ENCODE measurements at places on chromosomes 11 and 22. TPM values are rescaled to one million over a fixed set of nuclear protein-coding genes. Genes with fewer than 3 reads are reported as not detected.

DNA sequence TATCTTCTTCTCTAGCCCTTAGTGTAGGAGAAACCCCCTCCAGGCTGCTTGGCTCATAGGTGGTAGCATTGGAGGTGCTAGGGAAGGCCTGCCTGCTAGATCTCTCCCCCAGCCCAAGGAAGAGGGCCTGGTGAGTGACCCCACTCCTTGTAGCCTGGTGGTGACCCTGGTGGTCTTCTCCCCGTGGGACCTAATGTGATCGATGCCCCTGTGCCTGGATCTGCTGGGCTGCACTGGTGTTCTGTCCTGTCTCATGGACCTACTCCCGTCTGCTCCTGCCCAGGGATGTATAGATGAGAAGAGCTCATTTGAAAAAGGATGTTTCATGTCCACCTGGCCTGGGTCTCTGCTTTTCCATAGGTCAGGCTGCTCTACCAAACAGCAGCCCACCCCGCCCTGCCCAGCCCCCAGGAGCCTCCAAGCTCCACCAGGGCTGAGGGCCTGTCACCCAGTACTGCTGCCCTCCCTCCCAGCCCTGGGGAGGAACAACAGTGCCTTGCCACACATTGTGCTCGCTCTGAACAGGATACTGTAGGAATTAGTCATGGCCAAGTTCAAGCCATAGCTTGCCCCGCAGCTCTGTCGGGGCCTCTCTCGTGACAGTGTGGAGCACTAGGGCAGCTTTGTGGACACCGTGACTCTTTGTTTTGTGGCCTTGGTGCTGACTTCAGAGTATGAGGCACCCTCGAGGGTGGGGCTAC, 19.7 kb downstream of the SLC37A2 start:
- no peak overlapping the region for H3K27ac ChIP-seq
- H3K4me3 ChIP-seq, result no peak overlapping the region
- no peak for DNase-seq
- H3K27me3 ChIP-seq, result no peaks in the 10 kb centered on the region

DNA sequence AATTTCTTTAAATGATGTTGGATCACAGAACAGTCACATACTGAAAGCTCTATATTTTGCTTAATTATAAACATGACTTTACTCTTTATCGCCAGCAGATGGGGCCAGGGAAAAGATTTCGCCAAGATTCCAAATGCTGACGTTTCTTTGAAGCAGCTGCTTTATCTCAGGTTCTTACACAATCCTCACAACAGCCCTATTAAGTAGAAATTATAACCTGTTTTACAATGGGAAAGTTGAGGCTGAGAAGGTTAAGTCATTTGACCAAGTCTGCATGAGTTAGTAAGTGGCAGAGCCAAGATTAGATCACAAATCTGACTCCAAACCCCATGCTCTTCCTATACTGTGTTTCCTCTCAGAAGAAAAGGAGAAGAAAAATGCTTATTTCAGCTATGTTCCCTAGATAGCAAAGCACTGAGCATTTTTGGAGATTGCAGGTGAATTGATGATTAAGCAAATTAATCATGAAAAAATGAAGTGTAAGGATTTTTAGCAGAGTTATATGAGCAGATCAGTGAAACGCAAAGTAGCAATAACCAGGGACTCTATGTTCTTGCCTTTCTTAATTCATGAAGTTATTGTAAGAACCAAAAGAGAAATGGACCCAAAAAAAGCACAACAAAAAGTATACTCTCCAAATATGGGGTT, 79.0 kb downstream of the AASDHPPT start:
- H3K4me1 ChIP-seq, result no peaks in the 10 kb centered on the region
- H3K27ac ChIP-seq, result no peak overlapping the region
- H3K4me3 ChIP-seq, result no peak overlapping the region
- H3K27me3 ChIP-seq, result peaks cover 16% of the 10 kb centered on the region

Gene MMP8
- 0.14 TPM for total RNA-seq

Gene KCNK7
- total RNA-seq, result 0.62 TPM

GRCh38 chr11:17867341-17867740, 132.8 kb downstream of the KCNC1 start:
- no peak for DNase-seq
- H3K4me3 ChIP-seq, result no peak overlapping the region
- H3K4me1 ChIP-seq, result no peaks in the 10 kb centered on the region
- peaks cover 40% of the 10 kb centered on the region for H3K36me3 ChIP-seq

- H3K27ac ChIP-seq, result peak overlapping the region; percentile 54
- H3K36me3 ChIP-seq, result peaks cover 2% of the 10 kb centered on the region
- DNase-seq, result no peak
- H3K4me3 ChIP-seq, result peak overlapping the region; percentile 65
- H3K27me3 ChIP-seq, result peaks cover 8% of the 10 kb centered on the region
- H3K4me1 ChIP-seq, result peaks cover 59% of the 10 kb centered on the region
Measured at GRCh38 chr11:62546929-62547625, 471 bp upstream of the AHNAK start.

Gene CRYBB3
- 0.26 TPM for total RNA-seq

Gene GAS2L1
- total RNA-seq, result 1.4 TPM

- H3K4me3 ChIP-seq, result no peak within 1 kb of the TSS
- no peaks in the 10 kb centered on the region for H3K36me3 ChIP-seq
- no peak for DNase-seq
- H3K27ac ChIP-seq, result no peak within 1 kb of the TSS
- H3K4me1 ChIP-seq, result no peaks in the 10 kb centered on the region
Measured at GRCh38 chr11:102780491-102780918, at the start of gene MMP10. Gene MMP10, minus strand, starts transcription at chr11:102780628. Its CDS starts 37 bp downstream, at chr11:102780591.

Gene DEUP1
- total RNA-seq, result not detected

DNA sequence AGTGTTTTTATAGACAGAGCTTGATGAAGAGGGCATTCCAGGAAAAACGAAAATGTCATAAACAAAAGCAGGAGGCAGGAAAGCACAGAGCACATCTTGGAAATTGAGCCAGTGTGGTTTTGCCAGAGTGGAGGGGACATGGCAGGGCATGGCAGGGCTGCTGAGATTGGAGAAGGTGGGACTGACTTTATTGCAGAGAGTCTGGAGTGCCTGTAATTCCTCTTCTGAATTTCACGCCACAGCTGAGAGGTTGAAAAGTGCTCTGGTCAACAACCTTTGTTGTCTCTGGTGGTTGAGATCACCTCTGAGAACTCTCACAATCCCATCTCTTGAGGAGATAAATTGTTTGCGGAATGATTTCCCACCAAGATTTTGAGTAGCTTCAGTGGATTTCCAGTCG, 16.4 kb downstream of the SLC5A1 start:
- no peak for DNase-seq
- no peak overlapping the region for H3K4me3 ChIP-seq
- peaks cover 33% of the 10 kb centered on the region for H3K27me3 ChIP-seq

Gene DRD4
- total RNA-seq, result 0.26 TPM

- no peaks in the 10 kb centered on the region for H3K4me1 ChIP-seq
- no peak for DNase-seq
- H3K4me3 ChIP-seq, result no peak overlapping the region
- no peaks in the 10 kb centered on the region for H3K36me3 ChIP-seq
- H3K27ac ChIP-seq, result no peak overlapping the region
Measured at GRCh38 chr11:121688860-121689614, 236.3 kb upstream of the SORL1-AS1 start.

Gene TUB
- 0.34 TPM for total RNA-seq

Gene GGT1
- 11.1 TPM for total RNA-seq

- peak within 1 kb of the TSS; percentile 95 for H3K4me3 ChIP-seq
- H3K36me3 ChIP-seq, result peaks cover 52% of the 10 kb centered on the region
- H3K27me3 ChIP-seq, result peaks cover 3% of the 10 kb centered on the region
- peaks cover 40% of the 10 kb centered on the region for H3K4me1 ChIP-seq
Measured at GRCh38 chr22:30266445-30267381, at the start of gene OSM. Gene OSM, minus strand, starts transcription at chr22:30266851. Its CDS starts 52 bp downstream, at chr22:30266799.

DNA sequence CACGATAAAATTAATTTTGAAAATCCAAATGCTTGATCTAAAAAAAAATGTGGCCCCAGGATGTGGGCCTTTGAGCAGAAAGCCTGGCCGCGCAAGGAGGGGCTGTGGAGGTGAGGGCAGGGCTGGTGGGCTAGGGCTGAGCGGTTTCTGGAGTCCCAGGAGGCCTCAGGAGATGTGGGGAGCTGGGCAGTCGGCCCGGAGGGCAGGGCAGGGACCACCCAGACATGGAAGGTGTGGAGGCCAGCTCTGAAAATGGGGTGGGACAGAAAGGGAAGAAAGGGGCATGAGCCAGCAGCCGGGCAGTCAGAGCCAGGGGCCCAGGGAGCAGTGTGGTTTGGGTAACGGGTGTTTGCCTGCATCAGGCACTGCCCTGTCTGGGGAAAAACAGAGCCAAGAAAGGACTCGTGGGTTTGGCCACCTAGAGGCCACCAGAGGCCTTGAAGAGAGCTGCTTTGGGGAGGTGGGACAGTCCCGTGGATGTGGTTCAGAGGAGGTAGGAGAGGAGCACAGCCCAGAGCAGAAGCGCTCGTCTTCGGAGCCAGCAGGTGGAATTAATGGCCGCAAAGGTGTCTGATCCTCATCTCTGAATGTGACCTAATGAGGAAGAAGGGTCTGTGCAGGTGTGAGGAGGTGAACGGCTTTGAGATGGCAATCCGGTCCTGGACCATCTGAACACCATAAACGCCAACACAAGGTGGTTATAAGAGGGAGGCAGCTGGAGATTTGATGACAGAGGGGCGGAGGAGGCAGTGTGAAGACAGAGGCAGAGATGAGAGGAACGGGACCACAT, 50.2 kb downstream of the IGF2 start:
- H3K4me3 ChIP-seq, result no peak overlapping the region
- peaks cover 30% of the 10 kb centered on the region for H3K27me3 ChIP-seq
- no peak for DNase-seq
- peaks cover 7% of the 10 kb centered on the region for H3K4me1 ChIP-seq
- H3K36me3 ChIP-seq, result no peaks in the 10 kb centered on the region
- H3K27ac ChIP-seq, result no peak overlapping the region

DNA sequence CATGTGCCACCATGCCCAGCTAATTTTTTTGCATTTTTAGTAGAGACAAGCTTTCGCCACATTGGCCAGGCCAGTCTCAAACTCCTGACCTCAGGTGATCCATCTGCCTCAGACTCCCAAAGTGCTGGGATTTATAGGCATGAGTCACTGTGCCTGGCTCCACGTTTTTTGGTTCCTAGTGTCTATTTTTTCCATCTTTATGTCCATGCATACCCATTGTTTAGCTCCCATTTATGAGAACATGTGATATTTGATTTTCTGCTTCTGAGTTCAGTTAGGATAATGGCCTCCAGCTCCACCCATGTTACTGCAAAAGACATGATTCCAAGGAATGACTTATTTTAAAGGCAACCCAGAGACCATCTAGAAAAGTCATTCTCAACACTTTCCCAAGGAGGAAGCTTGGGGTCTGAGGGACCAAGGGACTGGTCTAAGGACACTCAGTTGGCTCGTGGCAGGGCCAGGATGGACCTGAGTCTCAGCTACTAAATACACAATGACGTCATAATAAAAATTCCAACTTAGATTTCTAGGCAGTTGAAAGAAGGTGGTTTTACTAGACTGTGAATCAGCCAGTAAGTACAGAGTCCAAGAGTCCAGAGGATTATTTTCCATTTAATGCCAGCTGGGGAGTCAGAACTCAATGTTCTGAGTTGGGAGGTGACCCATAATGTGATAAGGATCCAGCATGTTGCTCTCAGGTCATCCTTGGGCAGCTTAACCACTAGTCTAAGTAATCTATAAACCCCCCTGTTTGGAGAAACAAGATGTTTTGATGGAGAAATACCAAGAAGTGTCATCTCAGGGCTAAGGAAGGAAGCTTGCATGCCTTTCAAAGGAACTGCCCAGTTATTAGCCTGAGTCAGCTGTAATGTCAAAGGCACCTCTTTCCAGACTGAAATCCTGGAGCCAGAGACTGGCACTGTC, 39.4 kb downstream of the ABTB2 start:
- no peak for DNase-seq
- H3K36me3 ChIP-seq, result no peaks in the 10 kb centered on the region
- peaks cover 4% of the 10 kb centered on the region for H3K27me3 ChIP-seq
- no peak overlapping the region for H3K4me3 ChIP-seq
- peak overlapping the region; percentile 15 for H3K27ac ChIP-seq

DNA sequence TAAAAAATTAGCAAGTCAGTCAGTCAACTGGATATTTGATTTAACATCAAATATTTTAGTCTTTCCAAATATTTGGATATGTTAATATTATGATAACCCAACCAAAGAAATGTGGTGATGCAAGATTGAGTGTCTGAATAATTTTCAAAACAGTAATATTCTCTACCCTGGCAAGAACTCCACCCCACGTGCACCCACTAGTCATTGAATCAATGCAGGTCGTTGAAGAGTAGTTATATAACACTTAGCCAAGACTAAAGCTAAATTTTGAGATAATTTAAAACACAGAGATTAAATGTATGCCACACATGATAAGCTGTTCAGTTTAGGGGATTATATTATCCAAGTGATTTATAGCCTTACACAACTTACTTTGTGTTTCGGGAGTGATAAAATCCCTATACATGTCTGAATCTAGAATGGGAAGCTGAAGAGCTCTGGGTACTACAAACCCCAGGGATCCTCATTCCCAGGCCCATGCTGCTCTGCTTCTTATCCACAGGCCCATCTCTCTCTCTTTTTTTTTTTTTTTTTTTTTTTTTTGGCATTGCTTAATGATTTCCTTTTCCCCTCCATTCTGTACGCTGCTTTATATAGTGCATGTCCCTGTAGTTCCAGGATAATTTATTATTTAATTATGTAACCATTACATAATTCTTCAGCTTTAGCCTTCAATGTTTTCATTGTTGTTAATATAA, 392.9 kb downstream of the NTM start:
- H3K4me1 ChIP-seq, result no peaks in the 10 kb centered on the region
- no peak overlapping the region for H3K27ac ChIP-seq
- DNase-seq, result no peak
- no peak overlapping the region for H3K4me3 ChIP-seq
- H3K36me3 ChIP-seq, result no peaks in the 10 kb centered on the region

GRCh38 chr11:131690362-131690761, 319.9 kb downstream of the NTM start:
- H3K36me3 ChIP-seq, result no peaks in the 10 kb centered on the region
- H3K4me3 ChIP-seq, result no peak overlapping the region
- no peak for DNase-seq
- peaks cover 46% of the 10 kb centered on the region for H3K27me3 ChIP-seq
- H3K27ac ChIP-seq, result no peak overlapping the region
- H3K4me1 ChIP-seq, result peaks cover 2% of the 10 kb centered on the region

Gene HTR3A
- not detected for total RNA-seq

Gene FAM181B
- not detected for total RNA-seq

DNA sequence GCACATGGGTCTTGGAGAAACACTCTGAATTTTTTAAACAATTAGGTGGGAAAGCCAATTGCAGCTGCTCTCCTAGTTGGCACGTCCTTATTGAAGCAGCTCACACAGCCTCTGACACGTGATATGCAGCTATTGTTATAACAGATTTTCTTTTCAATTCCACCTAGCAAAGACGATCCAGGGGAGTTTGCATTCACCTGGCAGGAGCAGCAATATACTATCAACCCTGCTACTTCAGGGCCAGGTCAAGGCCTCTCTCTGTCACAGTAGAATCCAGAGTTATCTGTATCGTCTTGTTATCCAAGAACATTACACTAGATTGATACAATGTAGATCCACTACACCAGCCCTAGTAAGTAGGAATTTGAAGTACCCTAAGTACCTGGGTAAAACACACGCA, 8.3 kb downstream of the KRTAP5-11 start:
- no peaks in the 10 kb centered on the region for H3K27me3 ChIP-seq
- no peaks in the 10 kb centered on the region for H3K36me3 ChIP-seq
- no peak overlapping the region for H3K4me3 ChIP-seq
- H3K4me1 ChIP-seq, result no peaks in the 10 kb centered on the region
- H3K27ac ChIP-seq, result no peak overlapping the region

Gene BEST1
- total RNA-seq, result 0.58 TPM

Gene CARNS1
- 3.1 TPM for total RNA-seq
